WTC11 (cell line): ENCODE measurements at places on chromosomes 4 and X.
A peak's percentile ranks its signal among the peaks of the same experiment; 100 is the strongest.

DNA sequence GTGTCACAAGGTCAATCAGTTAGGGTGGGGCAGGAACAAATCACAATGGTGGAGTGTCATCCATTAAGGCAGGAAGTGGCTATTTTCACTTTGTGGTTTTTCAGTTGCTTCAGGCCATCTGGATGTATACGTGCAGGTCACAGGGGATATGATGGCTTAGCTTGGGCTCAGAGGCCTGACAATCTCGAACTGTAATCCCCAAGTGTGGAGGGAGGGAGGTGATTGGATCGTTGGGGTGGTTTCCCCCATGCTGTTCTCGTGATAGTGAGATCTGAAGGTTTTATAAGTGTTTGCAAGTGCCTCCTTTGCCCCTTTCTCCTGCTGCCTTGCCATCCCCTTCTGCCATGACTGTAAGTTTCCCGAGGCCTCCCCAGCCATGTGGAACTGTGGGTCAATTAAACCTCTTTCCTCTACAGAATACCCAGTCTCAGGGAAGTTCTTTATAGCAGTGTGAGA, 36.7 kb upstream of the STS start:
- no peak for DNase-seq

- no peak for DNase-seq
Observed at GRCh38 chr4:1547131-1547855, 136.8 kb downstream of the FAM53A start.

- no peak for DNase-seq
Observed at GRCh38 chrX:11189097-11189496, 78.0 kb downstream of the HCCS start.

DNA sequence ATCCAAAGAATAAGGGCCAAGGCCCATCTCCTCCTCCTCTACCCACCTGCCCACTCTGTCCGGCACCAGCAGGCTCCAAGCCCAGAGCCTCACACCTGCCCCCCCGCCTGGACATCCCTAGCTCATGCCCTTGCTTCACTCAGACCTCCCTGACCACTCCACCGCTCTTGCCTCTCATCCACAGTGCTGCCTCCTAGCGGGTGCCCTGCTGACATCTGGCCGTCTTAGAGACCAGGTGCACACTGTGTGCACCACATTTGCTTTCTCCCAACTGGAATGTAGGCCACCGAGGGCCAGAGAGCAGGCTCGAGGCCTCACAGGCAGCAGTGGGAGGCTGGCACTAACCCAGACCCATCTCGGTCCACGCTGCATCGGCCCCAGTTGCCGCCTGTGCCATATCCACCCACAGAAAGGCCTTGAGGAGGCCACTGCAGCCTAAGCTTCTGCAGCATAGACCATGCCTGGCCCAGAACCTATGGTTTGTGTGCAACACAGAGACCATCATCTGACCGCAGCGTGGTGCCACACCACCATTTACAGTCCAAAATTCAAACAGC, 13.5 kb downstream of the LETM1 start:
- DNase-seq, result peak; percentile 58

- no peak for DNase-seq
Observed at GRCh38 chrX:15160558-15161095, 109.3 kb downstream of the ASB9 start.

DNA sequence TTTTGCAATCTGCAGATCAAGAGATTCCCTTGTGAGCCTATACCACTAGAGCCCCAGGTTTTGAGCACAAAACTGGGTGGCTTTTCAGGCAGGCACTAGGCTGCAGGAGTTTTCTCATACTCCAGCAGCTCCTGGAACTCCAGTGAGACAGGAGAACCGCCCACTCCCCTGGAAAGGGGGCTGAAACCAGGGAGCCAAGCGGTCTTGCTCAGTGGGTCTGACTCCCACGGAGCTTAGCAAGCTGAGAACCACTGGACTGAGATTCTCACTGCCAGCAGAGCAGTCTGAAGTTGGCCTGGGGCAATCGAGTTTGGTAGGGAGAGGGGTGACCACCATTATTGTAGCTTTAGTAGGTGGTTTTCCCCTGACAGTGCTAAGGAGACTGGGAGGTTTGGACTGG, 313.8 kb upstream of the TEX13C start:
- DNase-seq, result no peak

DNA sequence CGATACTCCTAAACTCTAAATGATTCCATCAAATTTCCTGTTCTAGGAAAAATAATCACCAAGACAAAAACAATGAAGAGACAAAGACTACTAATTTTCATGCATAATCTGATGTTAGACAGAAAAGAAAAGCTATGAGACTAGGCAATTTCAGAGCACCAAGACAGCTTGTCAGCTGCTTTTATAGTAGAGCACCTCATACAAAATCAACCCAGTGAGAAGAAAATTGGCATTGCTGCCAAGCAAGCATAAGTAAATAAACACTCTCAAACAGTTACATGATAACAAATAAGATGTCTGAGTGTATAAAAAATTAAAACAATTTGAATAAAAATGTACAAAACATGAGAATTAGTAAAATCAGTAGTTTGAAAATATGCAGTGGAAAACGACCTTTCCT, 1544.6 kb downstream of the C4orf33 start:
- no peak for DNase-seq

- no peak for DNase-seq
Observed at GRCh38 chr4:5930876-5931275, 38.0 kb upstream of the CRMP1 start.

DNA sequence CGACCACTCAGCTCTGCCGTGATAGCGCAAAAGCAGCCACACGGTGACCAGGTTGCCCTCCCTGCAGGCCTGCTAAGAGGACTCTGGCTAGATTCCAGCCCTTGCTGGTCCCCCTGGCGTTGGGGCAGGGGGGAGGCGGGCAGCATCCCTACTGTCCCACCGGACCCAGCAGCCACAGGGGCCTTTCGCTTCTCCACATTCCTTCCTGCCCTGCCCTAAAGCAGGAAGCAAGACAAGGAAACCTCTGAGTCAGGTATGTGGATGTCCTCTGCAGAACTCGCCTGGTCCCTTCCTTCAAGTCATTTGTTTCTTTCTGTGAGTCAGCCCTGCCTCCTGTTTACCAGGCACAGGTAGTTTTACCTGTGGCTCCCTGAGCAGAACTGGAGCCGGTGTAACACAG, 60.2 kb upstream of the CLDN34 start:
- DNase-seq, result peak; percentile 30

DNA sequence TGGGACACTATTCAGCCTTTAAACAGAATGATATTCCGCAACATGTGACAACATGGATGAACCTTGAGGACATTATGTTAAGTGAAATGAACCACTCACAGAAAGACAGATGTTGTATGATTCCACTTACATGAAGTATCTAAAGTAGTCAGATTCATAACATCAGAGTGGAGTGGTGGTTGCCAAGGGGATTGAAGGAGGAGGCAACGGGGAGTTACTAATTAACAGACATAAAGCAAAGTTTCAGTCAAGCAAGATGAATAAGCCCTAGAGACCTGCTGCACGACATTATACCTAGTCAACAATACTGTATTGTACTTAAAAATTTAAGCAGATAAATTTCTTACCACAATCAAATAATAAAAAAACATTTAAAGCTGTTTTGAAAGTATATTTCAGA, 105.0 kb upstream of the NR0B1 start:
- DNase-seq, result no peak

DNA sequence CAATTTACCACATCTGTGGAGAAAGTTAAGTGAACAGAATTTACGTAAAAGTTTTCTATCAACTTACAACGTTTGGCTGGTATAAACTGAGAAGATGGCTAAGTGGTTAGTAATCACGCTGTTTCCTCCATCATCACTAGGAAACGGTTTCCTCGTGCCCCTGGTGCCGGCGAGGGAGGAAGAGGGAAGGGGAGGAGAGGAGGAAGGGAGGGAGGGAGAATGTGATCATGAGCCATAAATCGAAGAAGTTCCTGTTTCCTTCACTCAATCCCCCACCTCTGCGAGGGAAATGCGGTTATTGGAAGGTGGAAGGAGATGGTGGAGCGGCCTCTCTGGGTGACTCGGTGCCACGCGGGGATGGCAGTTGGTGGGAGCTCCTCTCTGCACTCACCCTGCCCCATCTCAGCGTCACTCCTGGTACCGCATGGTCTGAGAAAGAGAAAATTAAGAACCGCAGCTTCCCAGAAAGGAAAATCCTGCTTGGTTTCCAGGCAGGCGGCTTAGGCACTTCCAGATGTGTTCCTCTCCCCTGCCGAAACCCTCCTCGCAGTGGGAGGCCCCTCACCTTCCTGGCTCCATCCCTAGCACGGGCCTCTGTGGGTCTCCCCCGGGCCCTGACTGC, 216.8 kb downstream of the AFAP1 start:
- DNase-seq, result no peak

- no peak for DNase-seq
Observed at GRCh38 chr4:39020130-39020529, 12.1 kb downstream of the TMEM156 start.

DNA sequence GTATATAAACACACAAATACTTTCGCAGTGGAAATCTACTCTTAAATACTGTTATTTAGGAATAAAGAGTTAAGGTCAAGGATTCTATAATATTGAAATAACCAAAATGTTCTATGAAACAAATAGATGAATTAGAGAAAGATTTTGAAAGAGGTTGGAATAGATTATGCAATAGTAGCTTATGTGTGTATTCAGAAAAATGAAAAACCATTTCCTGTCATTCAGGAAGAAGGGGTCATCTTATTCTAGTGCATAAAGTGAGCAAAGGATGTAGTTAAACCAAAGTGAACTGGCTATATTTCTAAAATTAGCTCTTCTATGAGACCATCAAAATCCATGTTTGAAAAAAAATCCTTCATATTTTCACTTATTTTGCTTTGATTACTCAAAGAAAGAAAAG, 30.0 kb upstream of the MYOZ2 start:
- DNase-seq, result no peak

GRCh38 chrX:103793545-103793940, 16.9 kb downstream of the PLP1 start:
- no peak for DNase-seq

- DNase-seq, result no peak
Observed at GRCh38 chr4:184262901-184263300, 45.2 kb upstream of the ENPP6 start.

DNA sequence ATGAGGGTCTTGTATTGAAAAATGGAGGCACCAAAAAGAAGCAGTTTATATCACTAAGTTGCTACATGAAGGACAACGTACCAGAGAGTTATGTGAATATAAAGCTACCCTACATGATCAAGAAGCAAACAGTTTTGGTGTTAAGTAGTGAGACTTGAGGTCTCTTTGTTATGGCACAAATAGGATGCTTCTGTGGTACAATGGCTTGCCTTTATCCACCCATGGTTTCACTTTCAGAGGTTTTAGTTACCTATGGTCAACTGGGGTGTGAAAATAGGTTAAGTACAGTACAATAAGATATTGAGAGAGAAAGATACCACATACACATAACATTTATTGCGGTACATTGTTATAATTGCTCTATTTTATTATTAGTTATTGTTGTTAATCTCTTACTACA, 229.2 kb upstream of the SLIT2 start:
- no peak for DNase-seq

DNA sequence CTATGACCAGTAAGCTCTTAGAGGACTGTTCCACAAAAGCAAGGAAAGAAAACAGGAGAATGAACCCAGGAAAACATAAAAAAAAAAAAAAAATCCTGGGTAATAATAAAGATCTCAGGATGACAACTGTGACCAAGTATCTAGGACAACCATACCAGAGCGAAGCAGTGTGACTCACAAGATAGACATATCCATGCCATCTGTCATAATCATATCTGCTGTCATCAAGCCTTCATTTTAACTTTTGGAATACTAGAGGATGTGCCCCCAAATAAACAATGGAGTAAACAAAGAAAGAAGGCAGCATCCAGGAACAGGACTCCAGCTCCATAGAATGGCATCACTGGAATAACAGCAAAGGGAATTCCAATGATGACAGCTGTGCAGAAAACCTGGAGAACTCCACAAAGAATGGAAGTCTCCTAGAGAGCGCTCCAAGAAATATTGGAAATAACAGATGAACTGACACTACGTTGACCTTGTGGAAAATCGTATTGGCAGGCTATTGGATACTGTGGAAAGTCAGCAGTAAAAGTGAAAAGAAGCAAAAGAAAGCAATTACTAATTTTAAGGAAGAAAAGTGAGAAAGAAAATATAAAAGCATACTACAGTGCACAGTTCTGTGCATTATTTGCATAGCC, 35.3 kb downstream of the HPGDS start:
- DNase-seq, result no peak

DNA sequence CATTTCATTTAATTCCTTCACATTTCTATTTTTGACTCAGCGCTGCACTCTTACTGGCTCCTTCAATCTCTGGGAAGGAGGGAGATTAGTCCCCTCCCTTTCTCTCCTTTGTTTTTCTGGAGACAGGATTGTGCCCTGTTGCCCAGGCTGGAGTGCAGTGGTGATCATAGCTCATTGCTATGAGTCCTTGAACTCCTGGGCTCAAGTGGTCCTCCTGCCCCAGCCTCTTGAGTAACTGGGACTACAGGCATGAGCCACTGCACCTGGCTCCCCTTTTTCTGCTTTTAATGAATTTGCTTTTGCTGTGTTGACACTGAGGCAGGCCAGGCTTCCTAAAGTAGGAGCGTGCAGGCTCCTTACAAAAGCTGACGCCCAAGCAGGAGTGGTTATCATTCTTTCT, 10.5 kb downstream of the TBC1D14 start:
- DNase-seq, result no peak

GRCh38 chrX:39514801-39515200, 583.0 kb downstream of the BCOR start:
- no peak for DNase-seq

GRCh38 chr4:11505221-11505971, 76.7 kb upstream of the HS3ST1 start:
- no peak for DNase-seq

DNA sequence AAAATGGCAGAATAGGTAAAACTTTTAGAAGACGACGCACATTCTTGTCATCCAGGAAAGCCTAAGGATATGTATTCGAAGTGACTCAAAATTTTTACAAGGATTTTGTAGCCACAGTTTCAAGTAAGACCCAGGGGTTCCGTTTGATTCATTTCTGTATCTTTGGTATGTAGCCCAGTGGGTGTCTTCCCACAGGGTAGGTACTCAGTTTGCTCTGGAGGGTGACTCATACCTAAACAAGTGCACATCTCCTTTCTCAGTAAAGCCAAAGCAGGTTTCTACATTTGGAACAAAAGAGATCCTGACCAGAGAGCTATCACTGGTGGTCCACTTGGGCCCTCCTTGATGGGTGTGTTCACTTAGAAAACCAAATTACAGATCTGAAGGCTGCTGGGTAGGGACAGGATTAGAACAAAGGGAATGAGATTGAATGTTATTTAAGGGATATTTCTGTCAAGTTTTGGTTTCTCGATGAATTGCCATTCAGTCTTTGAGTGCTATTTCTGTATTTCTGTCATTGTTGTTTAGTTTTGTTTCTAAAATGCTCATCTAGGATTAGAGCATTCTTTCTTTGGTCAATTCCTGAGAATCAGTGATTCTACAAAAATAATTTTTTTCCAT, 56.1 kb downstream of the PLS3 start:
- no peak for DNase-seq
